ENCODE measurements at places on chromosomes 11 and 22.

GRCh38 chr22:44728761-44729324, 23.5 kb upstream of the ARHGAP8 start:
- no peak for DNase-seq

DNA sequence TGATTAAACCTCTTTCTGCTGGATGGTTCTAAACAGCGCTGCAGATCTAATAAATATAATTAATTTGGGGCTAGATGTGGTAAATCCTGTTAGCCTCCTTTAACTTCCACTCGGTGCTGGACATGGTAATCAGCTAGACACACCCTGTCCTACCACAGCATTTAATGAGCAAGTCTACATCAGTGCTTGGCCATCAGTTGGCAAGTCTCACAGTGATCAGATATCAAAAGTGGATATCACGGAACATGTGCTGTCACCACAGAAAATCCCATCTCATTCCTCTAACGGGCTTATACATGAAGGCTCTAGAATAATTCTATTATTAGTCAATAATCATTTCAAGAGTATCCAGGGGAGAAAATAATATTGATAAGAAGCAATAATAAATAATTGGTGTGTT, 5.6 kb upstream of the USP28 start:
- DNase-seq = no peak

DNA sequence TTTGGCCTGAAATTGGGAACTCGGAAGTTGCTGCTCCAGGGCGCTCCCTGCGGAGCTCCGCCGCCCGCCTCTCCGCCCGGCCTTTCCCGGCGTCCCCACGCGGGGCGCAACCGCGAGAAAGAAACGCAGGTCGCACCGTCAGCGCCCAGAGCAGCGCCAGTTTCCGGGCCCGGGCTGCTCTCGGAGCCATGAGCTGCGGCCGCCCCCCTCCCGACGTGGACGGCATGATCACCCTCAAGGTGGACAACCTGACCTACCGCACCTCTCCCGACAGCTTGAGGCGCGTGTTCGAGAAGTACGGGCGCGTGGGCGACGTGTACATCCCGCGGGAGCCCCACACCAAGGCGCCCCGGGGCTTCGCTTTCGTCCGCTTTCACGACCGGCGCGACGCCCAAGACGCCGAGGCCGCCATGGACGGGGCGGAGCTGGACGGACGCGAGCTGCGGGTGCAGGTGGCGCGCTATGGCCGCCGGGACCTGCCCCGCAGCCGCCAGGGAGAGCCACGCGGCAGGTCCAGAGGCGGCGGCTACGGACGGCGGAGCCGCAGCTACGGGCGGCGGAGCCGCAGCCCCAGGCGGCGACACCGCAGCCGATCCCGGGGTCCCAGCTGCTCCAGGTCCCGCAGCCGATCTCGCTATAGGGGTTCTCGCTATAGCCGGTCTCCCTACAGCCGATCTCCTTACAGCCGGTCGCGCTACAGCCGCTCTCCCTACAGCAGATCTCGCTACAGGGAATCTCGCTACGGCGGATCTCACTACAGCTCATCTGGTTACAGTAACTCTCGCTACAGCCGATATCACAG, 521 bp downstream of the SRSF8 start:
- peak; percentile 62 for DNase-seq

DNA sequence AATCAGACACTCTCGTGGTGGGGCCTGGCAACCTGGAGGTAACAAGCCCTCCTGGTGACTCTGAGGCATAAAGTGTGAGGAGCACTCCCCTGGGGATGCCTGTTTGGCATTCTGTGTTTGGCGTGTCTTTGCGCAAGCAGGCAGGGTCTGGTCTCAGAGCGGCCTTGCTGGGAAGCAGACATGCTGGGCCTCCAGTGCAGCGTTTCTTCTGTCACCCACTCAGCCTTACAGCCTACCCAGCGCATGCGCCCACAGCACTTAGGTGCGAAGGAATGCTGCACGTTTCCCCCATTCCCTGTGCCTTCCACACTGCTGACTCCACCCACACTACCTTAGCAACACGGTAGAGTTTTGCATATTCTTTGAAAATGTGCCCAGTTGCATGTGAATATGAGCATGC, 7.4 kb upstream of the CXCR5 start:
- DNase-seq = no peak

- no peak for DNase-seq
Measured at GRCh38 chr11:65116370-65117205, 913 bp downstream of the ZNHIT2 start.

GRCh38 chr22:46581538-46582244, 38.5 kb upstream of the GRAMD4 start:
- no peak for DNase-seq
